Osteoblast (primary cell): ENCODE measurements at places on chromosomes 6 and 20.

DNA sequence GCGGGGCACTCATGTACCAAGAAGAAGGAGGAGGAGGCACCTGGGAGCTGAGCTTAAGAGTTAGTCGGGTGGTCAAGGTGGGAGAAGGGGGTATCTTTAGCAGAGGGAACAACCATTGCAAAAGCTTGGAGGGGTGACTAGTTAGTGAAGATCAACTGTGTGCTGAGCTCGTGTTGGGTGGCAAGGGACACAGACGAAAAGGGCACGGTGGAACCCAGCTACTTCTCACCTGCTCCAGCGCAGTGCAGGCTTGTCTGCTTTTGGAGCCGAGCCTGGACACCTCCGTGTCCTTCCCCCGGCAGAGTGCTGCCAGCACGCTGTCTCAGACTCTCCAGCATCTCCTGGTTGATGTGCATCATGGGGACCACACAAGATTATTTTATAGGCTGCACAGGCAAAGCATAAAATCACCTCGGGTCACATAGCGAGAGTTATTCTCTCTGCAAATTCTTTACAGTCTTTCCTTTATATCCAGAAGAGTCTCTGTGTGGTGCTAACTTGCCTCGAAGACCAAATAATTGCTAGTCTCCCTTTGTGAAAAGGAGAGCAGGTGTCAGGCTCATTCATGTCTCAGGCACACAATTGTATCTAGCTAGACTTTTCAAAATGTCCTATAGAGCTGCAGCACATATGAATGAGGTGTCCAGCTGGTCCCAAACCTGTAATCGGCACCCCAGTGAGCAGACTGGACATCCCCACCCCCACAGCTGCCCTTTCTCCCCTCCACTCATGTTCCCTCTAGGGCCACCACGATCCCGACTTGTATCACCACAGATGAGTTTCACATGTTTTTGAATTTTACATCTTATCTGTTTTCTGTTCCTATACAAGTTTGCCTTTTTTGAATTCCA, 123.4 kb downstream of the CEBPB start:
- no peak for DNase-seq

- DNase-seq: no peak
Measured at GRCh38 chr6:143741480-143741879, 63.7 kb downstream of the PHACTR2 start.

- DNase-seq: no peak
Measured at GRCh38 chr6:81031416-81031815, 721.1 kb downstream of the TENT5A start.

DNA sequence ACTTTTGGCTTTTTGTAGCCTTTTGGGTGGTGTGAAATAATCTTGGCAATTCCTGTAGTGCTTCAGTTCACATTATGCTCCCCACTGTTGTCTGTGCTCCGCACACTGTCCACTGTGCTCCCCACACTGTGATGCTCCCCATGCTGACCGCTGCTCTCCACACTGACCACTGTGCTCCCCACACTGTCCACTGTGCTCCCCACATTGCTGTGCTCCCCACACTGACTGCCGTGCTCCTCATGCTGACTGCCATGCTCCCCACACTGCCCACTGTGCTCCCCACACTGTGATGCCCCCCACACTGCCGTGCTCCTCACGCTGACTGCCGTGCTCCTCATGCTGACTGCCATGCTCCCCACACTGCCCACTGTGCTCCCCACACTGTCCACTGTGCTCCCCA, 118.9 kb downstream of the PACRG start:
- no peak for DNase-seq

GRCh38 chr6:35034411-35035191, 106.5 kb downstream of the TCP11 start:
- DNase-seq: no peak
